ENCODE measurements at places on chromosomes 5 and 9.

DNA sequence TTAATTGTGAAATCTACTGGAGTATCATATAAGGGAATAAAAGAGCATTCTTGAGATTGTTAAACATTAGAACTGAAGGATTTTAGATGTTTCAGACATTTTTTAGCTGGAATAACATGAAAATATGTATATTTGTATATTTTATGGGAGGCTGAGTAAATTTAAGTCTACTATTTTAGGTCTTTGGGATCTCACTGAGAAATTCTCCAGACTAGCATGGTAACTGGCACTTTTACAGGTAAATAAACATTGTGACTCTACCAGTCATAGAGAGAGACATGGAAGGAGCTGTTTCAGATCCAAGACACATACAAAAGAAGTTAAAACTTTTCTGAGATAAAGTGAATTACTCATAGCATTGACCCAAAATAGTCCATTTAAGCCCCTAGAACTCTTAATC lies 59.4 kb downstream of the NDUFAF2 start:
- DNase-seq = no peak

DNA sequence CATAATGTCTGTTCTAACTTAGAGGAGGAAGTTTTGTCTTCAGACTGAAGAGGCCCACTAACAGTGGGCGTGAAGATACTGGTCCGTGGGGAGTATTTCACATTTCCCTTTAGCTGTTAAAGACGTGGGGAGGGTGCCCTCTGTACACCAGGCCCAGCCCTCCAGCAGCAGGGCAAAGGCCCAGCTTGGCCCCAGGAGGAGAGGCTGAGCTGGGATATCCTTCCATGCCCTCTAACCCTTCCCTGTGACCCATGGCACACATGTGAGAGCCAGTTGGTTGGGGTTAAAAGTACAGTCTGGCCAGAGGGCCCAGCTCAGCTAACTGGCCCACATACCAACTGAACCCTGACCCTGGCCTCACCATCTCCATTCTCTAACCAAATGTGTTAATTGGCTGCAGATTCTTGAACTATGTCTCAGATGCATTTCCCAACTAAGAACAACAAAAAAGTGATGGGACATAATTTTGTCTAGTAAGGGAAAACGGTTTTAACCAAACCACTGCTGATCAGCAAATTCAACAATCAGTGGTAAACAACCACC lies 74.4 kb downstream of the LHFPL2 start:
- DNase-seq = no peak

DNA sequence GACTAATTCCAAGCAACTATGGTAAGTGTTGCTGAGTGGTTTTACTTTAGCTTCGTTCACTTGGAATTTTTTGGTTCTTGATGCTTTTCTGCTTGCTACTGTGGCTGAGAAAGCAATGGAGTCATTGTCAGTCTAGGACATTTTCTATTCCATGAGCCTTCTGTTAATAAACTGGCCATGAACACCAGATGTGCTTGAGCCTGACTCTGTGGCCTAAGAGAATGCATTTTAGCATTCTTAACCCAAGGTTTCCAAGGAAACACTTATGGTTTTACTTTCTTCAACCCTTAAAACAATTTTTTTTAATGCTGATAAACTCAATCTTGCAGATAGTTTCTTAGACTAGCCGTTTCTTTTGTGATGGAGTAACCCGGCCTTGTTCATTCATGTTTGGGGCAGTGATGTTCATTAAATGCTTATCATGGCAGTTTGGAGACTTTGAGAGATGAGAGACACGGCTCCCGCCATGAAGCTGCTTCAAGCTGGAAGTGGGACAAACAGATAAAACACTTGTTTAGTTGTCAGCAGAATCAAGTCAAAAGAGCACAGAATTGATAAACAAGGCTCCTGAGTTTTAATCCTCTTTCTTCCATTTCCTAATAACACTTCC lies 42.4 kb downstream of the OSTF1 start:
- DNase-seq = no peak

DNA sequence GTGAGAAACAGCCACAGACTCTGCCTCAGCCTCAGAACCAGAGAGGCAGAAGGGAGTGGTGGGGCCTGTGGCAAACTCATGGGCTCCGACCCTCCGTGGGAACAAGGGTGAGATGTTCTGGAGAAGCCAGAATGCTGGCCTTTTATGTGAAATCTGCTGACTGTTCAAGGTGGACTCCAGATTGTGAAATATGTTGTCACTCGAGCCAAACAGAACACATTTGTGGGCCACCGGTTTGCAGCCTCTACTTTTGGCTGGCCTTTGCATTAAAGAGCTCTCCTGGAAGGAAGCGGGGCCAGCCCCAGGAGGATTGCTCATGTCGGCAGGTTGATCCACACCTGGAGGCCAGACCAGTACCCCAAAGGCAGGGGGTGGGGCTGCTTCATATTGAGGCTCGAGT lies 62.4 kb downstream of the ERGIC1 start:
- no peak for DNase-seq

GRCh38 chr9:87081503-87081902 lies 134.2 kb upstream of the GAS1 start:
- DNase-seq = no peak

GRCh38 chr9:111001526-111001925 lies 36.7 kb downstream of the LPAR1 start:
- DNase-seq = no peak

DNA sequence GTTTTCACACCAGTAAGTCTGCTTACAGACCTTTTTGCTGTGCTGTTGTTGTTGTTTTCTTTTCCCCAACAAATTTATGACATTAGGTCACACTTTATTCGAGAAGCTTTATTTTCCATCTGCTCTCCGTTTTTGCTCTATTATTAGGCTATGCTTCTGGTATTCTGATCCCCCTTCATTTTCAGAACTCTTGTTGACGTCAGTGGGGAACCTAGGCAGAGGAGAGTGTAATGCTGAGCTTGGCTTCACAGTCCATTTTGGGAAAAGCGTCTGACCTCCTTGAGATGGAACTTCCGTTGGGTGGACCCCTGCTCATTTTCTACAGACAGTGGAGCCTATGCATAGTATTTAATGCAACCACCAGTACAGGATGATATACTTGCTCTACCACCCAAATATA lies 387.9 kb upstream of the MEF2C start:
- no peak for DNase-seq

- DNase-seq = no peak
Observed at GRCh38 chr9:69605406-69605805, 66.8 kb downstream of the APBA1 start.

- DNase-seq = no peak
Observed at GRCh38 chr5:170301981-170302652, 4.5 kb upstream of the LCP2 start.

GRCh38 chr9:96875461-96876142 lies 21.3 kb upstream of the ZNF782 start:
- peak; percentile 6 for DNase-seq

DNA sequence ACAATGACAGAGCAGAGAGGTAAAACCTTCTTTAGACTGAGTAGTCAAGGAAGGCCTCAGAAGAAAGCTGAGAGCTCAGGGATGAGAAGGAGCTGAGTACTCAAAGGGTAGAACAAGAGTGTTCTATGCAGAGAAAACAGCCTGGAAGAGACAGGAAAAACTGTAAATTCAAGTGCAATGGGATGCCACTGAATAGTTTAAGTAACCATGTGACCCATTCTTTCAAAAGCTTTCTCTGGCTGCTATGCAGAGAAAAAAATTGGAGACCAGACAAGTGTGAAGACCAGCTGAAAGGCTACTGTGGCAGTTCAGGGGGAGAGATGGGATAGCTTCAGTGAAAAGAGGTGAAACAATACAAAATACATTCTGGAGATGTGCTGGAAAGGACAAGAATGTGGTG lies 61.3 kb upstream of the RNF38 start:
- DNase-seq = no peak

- DNase-seq = no peak
Observed at GRCh38 chr5:60687927-60688720, 11.8 kb downstream of the DEPDC1B start.

DNA sequence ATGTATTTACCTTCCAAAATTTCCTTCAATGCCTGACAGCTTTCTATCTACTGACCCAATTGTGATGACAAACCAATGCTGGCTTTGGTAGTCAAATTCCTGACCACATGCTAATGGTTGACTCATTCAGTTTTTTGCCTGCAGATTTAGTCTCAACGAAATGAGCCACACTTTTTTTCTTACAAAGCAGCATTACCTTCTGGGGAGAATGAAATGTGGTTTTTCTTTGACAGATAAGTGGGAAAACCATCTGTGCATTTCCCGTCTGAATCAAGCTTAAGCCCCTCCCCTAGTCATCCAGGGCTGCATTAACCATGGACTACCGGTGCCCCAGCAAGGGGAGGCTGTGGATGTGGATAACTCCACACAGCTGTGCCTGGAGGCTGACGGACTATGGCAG lies 99.6 kb upstream of the TAF11L2 start:
- no peak for DNase-seq

GRCh38 chr5:60597572-60598320 lies 102.2 kb downstream of the DEPDC1B start:
- DNase-seq = no peak

GRCh38 chr9:96048104-96048955 lies 172.8 kb downstream of the ERCC6L2 start:
- DNase-seq = no peak

DNA sequence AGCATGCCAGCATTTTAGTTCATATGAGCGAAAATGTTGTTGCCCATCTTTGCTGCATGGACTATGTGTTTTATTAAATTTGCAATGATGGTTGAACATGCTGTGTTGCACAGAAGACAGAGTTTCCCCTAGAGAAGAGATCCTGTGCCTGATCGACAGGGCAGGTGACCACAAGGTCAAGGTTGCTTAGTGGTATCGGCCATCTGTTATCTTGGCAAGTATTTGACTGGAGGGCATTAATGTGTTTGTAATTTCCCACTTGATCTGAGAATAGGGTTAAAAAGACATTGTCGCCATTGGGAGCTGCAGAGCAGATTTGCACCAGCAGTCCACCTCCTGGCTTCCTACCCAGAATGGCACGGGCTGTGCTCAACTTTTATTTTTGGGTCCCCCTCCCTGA lies 1523.6 kb upstream of the WWC1 start:
- no peak for DNase-seq

GRCh38 chr9:114513055-114513958 lies 8.0 kb upstream of the WHRN start:
- DNase-seq = no peak

GRCh38 chr5:73814233-73814846 lies 188.3 kb downstream of the ARHGEF28 start:
- no peak for DNase-seq

- DNase-seq = no peak
Observed at GRCh38 chr5:15704397-15704947, 204.5 kb downstream of the FBXL7 start.
